GM23338 (cell line): ENCODE measurements at places on chromosomes 3 and 15. TPM values are rescaled to one million over a fixed set of nuclear protein-coding genes. Genes with fewer than 3 reads are reported as not detected.

The RARRES1 gene
- 0.10 TPM in 1 of 2 replicates, not detected in the other for total RNA-seq

The ADIPOQ gene
- not detected in 2 replicates for total RNA-seq

The RTP1 gene
- 4.4 and 5.9 TPM in 2 replicates for total RNA-seq

The PIGX gene
- total RNA-seq = 14.5 and 24.4 TPM in 2 replicates

The GOLGA8M gene
- not detected in 2 replicates for total RNA-seq

The GPR149 gene
- 0.21 TPM in 1 of 2 replicates, not detected in the other for total RNA-seq

The CRYGS gene
- total RNA-seq = 0.74 and 2.9 TPM in 2 replicates

The RUBCN gene
- 23.8 and 33.2 TPM in 2 replicates for total RNA-seq

DNA sequence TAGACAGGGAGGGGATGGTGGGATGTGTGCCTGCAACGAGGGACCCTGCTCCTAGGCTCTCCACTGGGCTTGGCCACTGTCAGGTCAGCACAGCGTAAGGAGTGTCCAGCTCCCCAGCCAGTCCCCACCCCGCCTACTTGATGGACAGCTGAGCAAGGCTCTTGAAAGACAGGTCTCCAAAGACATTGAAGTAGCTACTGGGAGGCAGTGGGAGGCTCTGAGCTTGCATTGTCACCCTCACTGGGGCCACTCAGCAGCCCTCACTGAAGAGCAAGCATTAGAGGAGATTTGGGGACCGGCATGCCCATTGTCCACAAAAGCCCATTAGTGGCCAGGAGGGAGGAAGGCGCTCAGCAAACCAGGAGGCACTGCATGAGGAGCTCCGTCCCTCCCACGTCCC is 146.5 kb downstream of the MEGF11 start:
- no peaks in the 10 kb centered on the region for H3K36me3 ChIP-seq
- H3K27me3 ChIP-seq = no peaks in the 10 kb centered on the region
- no peaks in the 10 kb centered on the region for H3K4me1 ChIP-seq
- no peak for DNase-seq
- H3K4me3 ChIP-seq = no peak overlapping the region

- H3K4me1 ChIP-seq = no peaks in the 10 kb centered on the region
- H3K4me3 ChIP-seq = no peak overlapping the region
- H3K27me3 ChIP-seq = no peaks in the 10 kb centered on the region
These were observed 72.4 kb upstream of the BBX start for GRCh38 chr3:107450254-107450893.

DNA sequence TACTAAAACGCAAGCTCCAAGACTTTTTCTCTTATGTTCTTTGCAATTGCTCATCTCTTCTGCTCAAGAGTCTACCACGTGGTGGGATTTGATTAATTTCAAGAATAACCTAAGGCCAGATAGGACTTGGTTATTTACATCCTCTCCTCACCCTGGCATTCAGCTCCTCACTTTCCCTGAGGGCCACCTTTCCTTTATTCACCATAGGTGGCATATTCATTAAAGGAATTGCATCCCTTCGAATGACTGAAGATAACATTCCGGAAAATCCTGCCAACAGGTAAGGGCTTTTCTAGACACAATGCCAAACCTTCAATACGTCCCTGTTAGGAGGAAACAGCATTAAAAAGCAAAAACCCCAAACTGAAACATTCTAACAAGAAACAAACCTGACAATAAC is 220.0 kb upstream of the KBTBD8 start:
- no peaks in the 10 kb centered on the region for H3K36me3 ChIP-seq
- peak overlapping the region; percentile 60 for H3K27ac ChIP-seq
- no peak overlapping the region for H3K4me3 ChIP-seq
- H3K27me3 ChIP-seq = no peaks in the 10 kb centered on the region
- H3K4me1 ChIP-seq = peaks cover 24% of the 10 kb centered on the region

- H3K27ac ChIP-seq = no peak overlapping the region
- H3K4me1 ChIP-seq = peaks cover 9% of the 10 kb centered on the region; the same call in 1 of the 2 replicates
- H3K27me3 ChIP-seq = no peaks in the 10 kb centered on the region
- H3K4me3 ChIP-seq = no peak overlapping the region
- H3K36me3 ChIP-seq = no peaks in the 10 kb centered on the region
- DNase-seq = no peak
These were observed 380.7 kb upstream of the GOLIM4 start for GRCh38 chr3:168476360-168476980.

GRCh38 chr15:38558372-38559059 is 6.1 kb downstream of the RASGRP1 start:
- H3K36me3 ChIP-seq = no peaks in the 10 kb centered on the region
- H3K4me3 ChIP-seq = no peak overlapping the region
- H3K4me1 ChIP-seq = no peaks in the 10 kb centered on the region
- no peak overlapping the region for H3K27ac ChIP-seq

- no peaks in the 10 kb centered on the region for H3K4me1 ChIP-seq
- H3K27me3 ChIP-seq = no peaks in the 10 kb centered on the region
- no peaks in the 10 kb centered on the region for H3K36me3 ChIP-seq
- DNase-seq = no peak
These were observed 74.9 kb downstream of the EFCAB12 start for GRCh38 chr3:129353589-129353941.

- no peaks in the 10 kb centered on the region for H3K27me3 ChIP-seq
- no peak overlapping the region for H3K27ac ChIP-seq
- no peaks in the 10 kb centered on the region for H3K36me3 ChIP-seq
- no peak overlapping the region for H3K4me3 ChIP-seq
- peak; percentile 91 for DNase-seq
These were observed 41.4 kb upstream of the UMPS start for GRCh38 chr3:124688581-124689454.

DNA sequence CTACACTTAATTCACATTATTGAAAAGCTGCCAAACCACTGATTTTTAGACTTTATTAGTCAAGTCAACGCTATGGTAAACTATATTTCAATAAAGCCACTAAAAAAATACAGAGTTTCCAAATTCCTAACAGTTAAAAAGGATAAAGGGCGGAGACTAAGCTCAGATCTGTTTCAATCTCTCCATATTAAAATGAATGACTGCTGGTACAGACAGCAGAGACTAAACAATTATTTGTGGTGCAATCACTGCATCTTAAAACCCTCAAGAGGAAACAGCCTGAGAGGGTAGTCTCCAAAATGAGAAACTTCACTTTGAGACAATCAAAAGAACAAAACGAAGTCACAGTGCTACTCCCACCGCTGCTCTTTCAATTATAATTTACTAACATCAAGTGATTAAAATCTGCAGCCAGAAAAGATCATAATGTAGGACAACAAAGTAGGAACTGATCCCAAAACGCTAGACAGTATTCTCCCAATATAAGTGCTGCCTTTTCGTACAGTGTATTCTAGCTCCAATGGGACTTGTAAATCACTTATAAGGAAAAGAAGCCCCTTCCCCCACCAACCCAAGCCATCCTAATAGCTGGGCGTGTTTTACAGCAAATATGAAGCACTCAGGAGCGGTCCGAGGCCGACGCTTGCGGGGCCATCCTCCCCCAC is 1.2 kb downstream of the UBP1 start:
- peak overlapping the region; percentile 71 for H3K4me3 ChIP-seq
- no peaks in the 10 kb centered on the region for H3K36me3 ChIP-seq
- peak; percentile 41 for DNase-seq
- H3K4me1 ChIP-seq = peaks cover 29% of the 10 kb centered on the region
- H3K27ac ChIP-seq = peak overlapping the region; percentile 78

DNA sequence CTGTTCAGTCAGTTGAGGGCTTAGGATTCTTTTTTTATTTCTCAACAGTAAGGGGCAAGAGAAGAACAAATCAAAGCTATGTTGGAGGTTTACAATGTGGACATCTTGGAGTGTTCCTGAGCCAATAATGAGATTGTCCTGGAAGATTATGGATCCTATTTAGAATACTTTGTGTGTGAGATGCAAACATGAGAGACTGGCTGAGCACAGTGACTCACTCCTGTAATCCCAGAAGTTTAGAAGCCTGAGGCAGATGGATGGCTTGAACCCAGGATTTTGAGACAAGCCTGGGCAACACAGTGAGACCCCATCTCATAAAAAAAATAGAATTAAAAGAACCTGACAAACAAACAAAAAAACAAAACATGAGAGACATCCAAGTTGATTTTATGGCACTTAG is 351.6 kb downstream of the GAP43 start:
- H3K4me1 ChIP-seq = peaks cover 10% of the 10 kb centered on the region; the same call in 1 of the 2 replicates
- H3K27ac ChIP-seq = no peak overlapping the region

- H3K27me3 ChIP-seq = no peaks in the 10 kb centered on the region
- H3K27ac ChIP-seq = no peak overlapping the region
- peaks cover 35% of the 10 kb centered on the region for H3K4me1 ChIP-seq
- no peaks in the 10 kb centered on the region for H3K36me3 ChIP-seq
- no peak for DNase-seq
These were observed 24.7 kb downstream of the RARB start for GRCh38 chr3:25452740-25453139.

- peaks cover 14% of the 10 kb centered on the region for H3K4me1 ChIP-seq
- H3K27ac ChIP-seq = no peak overlapping the region
- H3K4me3 ChIP-seq = no peak overlapping the region
- H3K27me3 ChIP-seq = no peaks in the 10 kb centered on the region
- DNase-seq = no peak
- no peaks in the 10 kb centered on the region for H3K36me3 ChIP-seq
These were observed 202.1 kb downstream of the TBL1XR1 start for GRCh38 chr3:176994891-176995781.

GRCh38 chr3:62585861-62586260 is 212.5 kb upstream of the FEZF2 start:
- H3K27me3 ChIP-seq = no peaks in the 10 kb centered on the region
- DNase-seq = no peak
- no peaks in the 10 kb centered on the region for H3K36me3 ChIP-seq
- no peak overlapping the region for H3K4me3 ChIP-seq
- no peak overlapping the region for H3K27ac ChIP-seq

DNA sequence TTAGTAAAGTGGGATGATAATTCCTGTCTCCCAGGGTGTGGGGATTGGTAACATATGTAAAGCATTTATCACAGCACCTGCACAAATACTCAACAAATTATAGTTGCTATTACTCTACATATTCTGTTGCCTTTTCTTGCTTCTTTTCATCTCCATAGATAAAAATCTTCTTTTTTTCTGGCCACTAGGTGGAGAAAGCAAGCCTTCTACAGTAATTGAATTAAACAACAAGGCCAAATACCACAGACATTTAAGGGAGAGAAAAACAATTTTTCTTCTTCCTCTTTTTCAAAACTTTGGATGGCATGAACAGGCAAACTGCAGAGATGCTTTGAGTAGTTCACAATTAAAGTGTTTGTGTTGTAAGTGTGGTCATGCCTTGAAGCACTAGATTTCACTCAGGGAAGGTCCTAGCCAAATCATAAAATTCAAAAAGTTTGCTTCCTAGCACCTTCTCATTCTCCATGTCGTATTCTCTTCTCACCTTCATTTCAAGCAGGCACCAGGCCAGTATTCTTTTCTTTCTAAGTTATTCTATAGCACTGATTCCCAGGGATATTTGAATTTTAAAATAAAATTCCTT is 493.4 kb upstream of the TGFBR2 start:
- no peaks in the 10 kb centered on the region for H3K27me3 ChIP-seq
- H3K27ac ChIP-seq = no peak overlapping the region
- H3K4me3 ChIP-seq = no peak overlapping the region
- H3K36me3 ChIP-seq = no peaks in the 10 kb centered on the region
- no peaks in the 10 kb centered on the region for H3K4me1 ChIP-seq
- peak; percentile 71 for DNase-seq

GRCh38 chr3:119669906-119670570 is 7.2 kb downstream of the COX17 start:
- no peaks in the 10 kb centered on the region for H3K4me1 ChIP-seq
- no peak for DNase-seq
- no peaks in the 10 kb centered on the region for H3K27me3 ChIP-seq
- no peak overlapping the region for H3K27ac ChIP-seq

DNA sequence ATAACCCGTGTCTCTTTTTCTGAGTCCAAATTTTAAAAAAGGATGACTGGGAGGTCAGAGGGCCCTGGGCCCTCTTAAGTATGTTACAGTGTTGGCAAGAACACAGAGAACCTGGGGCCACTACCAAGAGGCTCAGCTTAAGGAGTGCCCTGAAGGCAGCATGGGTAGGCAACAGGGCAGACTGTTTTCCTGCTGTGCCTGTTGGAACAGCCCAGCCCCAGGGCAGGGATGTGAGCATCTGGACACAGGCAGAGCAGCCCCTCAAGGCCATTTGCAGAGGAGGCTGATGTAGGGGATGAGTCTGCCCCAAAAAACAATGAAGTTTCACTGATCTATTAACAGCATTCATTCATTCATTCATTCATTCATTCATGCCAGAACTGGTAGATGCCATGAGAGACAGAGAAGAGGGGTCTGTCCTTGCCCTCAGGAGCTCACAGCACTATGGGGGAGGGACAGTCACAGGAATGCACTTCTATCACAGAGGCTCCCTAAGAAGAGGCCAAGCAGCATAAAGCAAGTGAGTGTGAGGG is 2.2 kb upstream of the LTF start:
- H3K27ac ChIP-seq = no peak overlapping the region
- H3K4me3 ChIP-seq = no peak overlapping the region
- peaks cover 6% of the 10 kb centered on the region; the same call in 1 of the 2 replicates for H3K4me1 ChIP-seq
- DNase-seq = no peak
- no peaks in the 10 kb centered on the region for H3K36me3 ChIP-seq
- peaks cover 39% of the 10 kb centered on the region for H3K27me3 ChIP-seq

DNA sequence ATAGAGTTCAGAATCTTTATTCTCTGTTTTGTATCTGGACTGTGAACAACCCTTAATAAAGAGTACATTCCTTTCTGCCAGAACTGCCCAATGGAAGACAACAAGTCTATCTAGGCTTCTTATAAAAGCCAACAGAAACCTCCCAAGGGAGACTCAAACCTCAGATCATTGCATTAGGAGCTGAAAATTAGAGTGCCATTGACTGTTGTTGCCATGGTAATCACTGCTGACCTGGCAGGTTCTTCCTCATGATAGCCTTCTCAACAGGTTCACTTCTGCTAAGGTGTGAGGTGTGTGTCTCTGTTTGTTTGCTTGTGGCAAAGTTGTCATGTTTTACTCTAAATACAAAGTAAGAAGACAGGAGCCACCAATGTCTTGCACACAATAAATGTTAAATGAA is 79.2 kb downstream of the TMEM108 start:
- peaks cover 7% of the 10 kb centered on the region; the same call in 1 of the 2 replicates for H3K4me1 ChIP-seq
- H3K36me3 ChIP-seq = no peaks in the 10 kb centered on the region
- H3K4me3 ChIP-seq = no peak overlapping the region
- H3K27ac ChIP-seq = no peak overlapping the region

DNA sequence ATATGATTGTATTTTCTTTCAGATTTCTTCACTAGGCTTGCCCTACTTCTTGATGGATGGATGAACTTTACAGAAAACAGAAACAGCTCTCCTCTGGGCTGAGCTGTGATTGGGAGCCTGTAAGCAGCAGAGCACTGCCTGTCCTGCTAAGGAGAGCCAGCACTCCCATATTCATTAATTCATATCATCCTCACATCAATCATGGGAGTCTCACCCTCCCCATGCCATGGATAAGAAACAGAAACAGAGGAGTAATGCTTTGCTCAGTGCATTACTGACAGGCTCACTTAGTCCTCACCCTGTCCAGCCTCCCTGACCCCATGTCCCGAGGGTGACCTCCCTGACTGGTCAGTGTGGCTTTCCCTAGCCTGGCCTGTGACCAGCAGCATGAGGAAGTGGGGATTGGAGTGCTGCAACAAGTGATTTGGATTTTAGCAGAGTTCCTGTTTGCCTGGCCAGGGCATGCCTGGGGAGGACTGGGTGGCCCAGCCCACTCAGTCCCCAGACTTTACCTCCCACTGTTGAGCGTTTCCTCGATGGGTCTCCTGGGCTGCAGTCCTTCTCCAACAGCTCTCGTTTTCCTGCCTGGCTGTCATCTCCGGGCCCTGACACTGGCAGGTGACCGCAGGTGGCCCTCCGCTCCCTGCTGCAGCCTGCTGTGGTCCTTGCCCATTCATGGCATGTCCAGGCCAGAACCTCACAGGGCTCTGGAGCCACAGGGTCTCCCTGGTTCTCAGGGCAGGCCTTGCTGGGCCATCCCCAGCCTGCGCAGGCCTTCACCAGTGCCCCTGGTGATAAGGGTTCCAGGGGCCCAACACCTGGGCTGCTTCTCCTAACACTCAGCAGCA is 1.3 kb upstream of the TMIE start:
- peaks cover 23% of the 10 kb centered on the region for H3K27me3 ChIP-seq
- no peak for DNase-seq
- H3K4me1 ChIP-seq = peaks cover 4% of the 10 kb centered on the region; the same call in 1 of the 2 replicates
- no peak overlapping the region for H3K27ac ChIP-seq
- H3K4me3 ChIP-seq = no peak overlapping the region
- H3K36me3 ChIP-seq = no peaks in the 10 kb centered on the region
